ENCODE measurements at places on chromosomes 7 and 10.
A peak's percentile ranks its signal among the peaks of the same experiment; 100 is the strongest.

DNA sequence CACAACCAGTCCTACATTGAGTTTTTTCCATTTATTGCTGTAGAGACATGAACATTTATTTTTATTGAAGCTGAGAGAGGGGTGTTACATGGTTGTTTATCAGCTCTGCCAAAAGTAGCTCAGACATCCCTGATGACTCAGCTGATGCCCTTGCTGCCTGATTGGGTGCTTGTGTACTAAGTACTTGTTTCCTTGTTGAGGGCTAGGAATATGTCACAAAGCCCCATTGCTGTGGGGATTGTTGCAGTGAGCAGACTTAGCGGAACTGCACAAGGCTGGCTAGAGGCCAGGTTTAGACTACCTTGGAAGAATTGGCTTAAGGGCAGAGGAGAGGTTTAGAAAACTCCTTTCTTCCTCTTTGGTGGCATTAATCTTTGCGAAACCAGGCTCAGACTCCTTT, 110.6 kb downstream of the AUTS2 start:
- DNase-seq, result peak; percentile 62

- DNase-seq, result no peak
Observed at GRCh38 chr10:14372606-14373005, 41.9 kb upstream of the FRMD4A start.

DNA sequence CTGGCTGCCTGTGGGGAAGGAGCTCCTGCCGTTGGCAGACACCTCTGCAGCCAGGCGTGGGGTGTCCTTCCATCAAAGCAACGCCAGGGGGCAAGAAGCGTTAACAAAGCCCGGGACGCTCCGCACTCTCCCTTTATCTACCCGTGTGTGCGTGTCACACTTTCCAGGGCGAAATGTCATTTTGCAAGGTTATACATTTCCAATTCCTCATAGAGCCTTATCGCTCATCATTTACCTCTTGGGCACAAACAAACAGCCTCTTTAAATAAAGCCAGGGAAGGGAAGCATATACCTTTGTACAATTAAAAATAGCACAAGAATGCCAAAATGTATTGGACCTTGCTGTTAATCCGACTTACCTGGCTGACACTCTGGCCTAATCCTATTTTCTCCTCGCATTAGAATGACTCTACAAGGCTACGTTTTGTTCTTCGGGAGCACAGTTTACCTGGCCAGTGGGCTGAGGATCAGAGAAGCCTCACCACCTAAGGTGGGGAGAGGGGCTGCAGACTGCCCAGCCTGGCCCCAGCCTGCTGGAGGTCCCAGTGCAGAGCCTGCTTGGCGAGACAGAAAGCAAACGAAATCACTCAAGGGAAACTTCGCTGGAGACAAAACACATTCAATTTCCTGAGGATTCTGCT, 77.6 kb upstream of the EN2 start:
- peak; percentile 74 for DNase-seq

DNA sequence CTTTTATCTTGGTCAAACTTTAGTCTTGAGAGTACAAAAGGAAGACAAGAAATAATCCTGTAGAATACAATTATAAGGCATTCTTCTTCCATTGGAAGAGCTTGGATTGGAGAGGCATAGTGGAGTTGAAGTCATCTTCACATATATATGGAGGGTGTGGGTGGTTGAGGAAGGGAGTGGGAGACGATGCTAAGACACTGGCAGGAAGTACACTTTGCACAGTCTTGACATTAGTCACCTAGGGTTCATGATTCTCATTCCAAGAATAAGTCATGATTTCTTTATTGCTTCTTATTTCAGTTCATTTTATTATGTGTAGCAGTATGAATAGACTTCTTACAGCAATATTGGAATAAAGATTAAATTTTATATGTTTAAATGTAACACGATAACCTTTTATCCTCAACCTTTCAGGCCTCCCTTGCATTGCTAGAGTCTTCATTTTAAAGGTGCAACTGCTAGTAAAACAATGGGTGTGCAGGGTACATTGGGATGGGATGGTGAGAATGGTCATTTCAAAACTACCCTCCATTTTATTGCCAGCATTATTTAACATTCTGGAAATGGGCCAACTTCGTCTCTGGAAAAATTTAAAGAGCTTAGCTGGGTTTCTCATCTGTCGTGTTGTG, 12.3 kb upstream of the SLC26A3 start:
- DNase-seq, result no peak

DNA sequence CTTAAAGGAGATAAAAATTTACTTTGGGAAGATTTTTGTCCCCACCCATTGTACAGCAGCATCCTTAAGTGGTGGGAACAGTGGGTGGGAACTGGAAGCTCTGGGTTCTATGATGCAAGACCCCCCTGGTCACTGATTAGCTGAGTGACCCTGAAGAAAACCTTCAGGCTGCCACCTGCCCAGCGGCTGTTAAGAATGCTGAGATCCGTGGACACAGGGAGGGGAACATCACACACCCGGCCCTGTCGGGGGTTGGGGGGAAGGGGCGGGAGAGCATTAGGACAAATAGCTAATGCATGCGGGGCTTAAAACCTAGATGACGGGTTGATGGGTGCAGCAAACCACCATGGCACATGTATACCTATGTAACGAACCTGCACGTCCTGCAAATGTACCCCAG, 14.5 kb downstream of the CARD11 start:
- no peak for DNase-seq

DNA sequence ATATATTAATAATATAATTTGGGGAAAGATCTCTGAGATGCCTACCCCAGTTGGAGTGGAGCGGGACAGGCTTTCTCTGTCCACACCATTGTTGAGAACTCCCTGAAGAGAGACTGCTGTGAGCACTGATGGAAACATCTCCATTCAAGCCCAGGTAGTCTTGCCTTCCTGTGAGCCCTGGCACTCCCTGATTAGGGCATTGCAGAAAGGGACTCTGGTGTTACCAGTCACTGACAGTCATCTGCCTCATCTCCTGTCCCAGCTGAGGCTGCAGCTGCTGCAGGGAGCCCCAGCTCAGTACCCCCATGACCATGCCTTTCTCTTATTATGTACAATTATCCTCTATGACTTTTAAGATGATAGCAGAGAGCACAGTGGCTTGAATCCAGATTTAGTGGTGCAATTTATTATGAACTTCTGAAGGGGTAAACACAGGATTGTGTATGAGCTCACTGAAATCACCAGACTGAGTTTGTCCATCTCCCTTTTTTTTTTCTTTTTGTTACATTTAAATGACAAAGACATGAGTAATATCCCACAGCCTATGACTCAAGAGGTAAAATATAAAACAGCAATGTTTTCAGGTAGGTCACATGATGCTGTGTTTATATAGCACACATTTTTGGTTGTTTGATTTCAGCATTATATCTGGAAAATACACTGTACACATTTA, 236.9 kb downstream of the SLC25A13 start:
- DNase-seq, result peak; percentile 88

DNA sequence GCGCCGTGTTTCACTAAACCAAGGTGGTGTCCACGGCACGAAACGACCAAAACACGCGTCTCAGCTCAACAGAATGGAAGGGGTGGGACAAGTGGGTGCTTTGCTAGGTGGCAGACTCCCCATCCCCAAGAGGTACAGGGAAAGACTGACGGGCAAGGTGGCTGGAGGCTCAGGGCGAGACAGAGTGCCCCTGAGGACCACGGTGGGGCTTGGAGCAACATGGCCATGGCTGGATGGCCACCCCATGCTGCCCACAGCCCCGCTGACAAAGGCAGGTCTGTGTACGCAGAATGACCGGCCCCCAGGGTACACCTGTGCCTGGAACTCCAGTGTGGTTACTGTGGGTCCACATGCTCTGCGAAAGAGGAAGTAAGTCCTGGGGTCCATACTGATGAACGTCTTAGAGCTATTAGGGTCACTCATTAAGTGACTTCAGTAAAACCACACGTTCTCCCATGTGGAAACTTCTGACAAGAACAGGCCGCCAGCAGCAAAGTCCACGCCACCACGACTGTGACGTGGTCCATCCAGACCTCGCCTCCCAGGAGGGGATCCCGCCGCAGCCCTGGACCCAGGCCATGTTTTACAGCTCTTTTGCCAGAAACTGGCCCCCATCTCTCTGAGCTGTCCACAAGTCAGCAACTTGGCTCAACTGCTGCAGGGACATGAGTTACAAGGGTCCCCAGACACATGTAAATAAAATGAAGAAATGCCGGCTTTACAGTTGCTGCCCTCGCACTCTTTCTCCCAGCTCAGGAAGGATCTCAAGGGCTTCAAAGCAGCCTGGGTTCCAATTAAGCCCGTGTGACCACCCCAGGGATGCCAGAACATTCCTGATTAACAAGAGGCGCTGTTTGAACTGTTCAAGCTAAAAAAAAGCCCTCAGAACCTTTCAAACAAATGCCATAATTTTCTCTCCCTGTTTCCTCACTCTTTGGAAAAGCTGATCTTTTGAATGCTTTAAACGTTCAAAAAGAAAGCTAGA, 66.8 kb downstream of the MAD1L1 start:
- DNase-seq, result no peak

- DNase-seq, result peak; percentile 68
Observed at GRCh38 chr10:68301790-68302502, 29.9 kb upstream of the HNRNPH3 start.

DNA sequence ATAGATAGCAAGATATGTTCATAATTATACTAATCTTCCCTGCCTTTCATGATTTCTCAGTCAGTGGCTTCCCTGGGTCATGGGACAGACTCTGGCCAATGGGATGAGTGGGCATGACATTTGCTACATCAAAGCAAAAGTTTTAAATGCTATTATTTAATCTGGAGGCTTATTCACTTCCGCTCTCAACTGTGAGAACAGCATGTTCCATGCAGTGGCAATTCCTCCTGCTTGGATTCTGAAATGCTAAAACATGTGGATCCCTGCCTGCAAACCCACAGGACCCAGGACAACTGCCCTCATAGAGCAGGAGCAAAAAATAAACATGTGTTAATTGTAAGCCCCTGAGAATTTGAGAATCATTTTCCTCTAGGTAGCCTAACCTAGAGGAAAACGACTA, 1412.4 kb upstream of the CELF2 start:
- no peak for DNase-seq

DNA sequence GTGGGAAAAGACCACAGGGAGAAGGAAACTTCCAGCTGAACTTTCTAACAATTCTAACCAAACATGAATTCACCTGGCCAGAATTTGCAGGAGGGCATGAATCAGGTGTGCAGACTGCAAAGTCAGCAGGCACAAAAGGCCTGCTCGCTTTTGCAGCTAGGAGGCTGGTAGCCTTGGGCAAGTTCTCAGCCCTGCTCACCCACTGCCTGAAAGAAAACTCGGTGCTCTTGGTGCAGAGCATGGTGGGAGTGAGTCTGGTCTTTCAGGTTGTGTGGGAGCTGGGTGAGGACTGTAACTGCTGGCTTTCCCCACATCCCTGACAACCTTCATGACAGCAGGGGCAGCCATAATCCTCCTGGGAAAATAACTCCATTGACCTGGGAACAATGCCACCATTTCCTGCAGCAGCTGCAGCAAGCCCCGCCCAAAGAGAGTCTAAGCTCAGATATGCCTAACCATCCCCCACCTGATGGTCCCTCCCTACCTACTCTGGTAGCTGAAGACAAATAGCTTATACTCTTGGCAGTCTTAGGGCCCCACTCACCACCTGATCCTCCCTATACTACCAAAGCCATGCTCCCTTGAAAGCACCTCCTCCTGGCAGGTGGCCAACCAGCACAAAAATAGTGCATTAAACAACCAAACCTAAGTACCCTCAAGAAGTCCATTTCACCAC, 31.6 kb downstream of the ZNF117 start:
- DNase-seq, result no peak

DNA sequence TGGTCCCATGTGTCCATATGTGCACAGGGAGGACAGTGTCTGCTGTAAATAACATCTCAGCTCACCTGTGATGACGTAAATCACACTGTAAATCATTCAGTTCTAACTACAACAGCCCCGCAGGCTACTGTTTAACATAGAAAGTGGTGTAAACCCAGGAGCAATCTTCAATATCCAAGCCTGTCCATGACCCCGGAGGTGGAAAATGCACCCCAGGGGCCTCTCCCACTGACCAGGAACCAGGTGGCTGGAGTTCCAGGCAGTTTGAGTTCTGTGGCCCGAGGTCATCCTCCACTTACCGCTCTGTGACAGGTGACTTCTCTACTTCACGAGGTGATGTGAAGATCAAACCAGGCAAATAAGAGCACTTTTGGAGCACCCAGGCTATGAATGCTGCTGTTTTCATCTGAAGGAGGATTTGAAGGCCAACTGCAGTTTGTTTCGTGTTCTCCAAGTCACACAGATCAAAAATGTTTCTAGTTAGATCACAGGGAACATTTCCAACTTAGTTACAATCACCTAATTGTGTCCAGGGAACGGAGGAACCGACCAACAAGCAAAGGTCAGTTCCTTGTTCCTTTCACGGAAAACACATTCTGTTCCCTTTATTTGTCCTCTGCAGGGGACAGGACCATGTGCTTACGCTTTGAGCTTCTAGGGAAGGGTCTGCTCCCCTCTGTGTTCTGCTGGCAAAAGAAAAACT, 131.8 kb downstream of the WDR37 start:
- no peak for DNase-seq

DNA sequence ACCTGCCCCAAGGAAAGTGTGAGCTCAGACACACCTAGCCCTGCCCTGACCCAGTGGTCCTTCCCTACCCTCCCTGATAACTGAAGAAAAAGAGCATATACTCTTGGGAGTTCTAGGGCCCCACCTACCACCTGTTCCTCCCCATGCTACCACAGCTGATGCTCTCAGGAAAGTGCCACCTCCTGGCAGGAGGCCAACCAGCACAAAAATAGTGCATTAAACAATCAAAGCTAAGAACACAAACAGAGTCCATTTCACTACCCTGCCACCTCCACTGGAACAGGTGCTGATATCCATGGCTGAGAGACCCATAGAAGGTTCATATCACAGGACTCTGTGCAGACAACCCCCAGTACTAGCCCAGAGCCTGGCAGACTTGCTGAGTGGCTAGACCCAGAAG, 288.6 kb upstream of the PHF14 start:
- DNase-seq, result no peak

DNA sequence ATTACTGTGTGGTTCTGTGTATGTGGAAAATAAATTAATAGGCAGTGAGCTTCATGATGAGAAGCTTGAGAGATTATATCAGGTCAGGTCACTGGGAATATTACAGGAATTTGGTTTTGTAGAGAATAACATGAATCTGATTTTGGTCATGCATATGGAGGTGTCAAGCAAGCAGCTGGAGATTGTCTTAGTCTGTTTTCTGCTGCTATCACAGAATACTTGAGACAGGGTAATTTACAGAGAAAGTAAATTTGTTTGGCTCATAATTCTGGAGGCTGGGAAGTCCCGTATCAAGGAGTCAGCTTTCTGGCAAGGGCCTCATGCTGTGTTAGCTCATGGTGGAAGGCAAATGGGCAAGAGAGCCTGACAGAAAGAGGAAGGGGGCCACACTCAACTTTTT, 120.7 kb upstream of the FAM3C start:
- no peak for DNase-seq

DNA sequence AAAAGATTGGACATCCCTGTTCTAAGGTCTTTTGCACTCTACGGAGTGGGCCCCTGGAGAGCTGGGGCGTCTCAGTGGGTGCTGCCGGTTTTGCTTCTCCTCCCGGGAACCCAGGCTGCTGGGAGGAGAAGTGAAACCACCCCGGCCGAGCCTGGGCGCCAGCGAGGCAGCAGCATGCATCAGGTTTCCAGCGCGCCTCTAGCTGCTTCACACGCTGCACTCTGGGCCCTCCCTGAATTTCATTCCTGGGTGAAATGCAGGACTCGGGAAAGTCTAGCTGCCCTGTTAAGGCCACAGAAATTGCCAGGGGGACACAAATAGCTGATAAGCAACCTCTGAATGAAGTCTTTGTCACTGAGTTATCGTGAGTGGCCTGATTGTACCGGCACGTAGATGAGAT, 127.4 kb downstream of the TRRAP start:
- no peak for DNase-seq

- no peak for DNase-seq
Observed at GRCh38 chr10:78865931-78866717, 202.6 kb upstream of the ZMIZ1 start.

- no peak for DNase-seq
Observed at GRCh38 chr10:85611746-85612377, 754.7 kb downstream of the GRID1 start.
